Activated CD8-positive, alpha-beta memory T cell treated with anti-CD3 and anti-CD28 coated beads for 48 hours (primary cell): ENCODE measurements at places on chromosomes 2 and 18.

DNA sequence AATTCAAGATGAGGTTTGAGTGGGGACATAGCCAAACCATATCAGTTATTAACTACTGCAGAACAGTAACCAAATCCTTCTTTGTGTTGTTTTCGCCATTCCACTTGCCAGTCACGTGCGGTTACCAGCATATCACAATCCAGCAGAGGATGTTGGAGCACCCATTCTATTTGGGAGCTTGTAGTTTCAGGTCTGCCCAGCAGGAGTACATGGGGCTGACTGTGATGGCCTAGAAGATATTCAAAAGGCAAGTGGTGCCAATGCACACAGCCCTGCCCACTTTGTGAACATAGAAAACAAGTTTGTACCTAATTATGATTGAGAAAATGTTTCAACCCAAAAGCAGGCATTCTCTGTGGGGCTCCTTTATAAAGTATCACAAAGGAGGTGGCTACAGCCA lies 57.0 kb downstream of the ZNF519 start:
- no peak for DNase-seq

DNA sequence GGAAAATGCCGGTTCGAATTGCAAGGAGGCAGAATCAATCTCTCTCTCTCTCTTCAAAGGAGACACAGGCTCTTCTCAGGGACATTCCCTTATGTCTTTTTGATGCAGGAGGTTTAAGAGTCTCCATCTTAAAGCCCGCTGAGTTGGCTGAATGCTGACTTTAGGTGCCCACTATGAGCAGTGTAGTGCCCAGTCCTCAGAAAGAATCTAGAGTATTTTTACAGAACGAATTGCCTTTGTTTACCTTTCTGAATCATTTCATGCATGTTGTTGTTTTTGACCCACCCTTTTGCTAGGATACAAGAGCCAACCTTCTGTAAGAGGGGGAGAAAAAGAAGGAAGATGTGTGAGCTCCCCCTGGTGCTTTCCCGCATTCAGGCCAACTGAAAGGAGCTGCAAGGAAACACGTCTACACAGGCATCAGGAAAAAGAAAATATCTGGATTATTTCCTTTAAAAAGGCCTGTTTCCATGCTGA lies 193.5 kb upstream of the TCF4 start:
- DNase-seq = no peak

GRCh38 chr2:72028351-72028995 lies 119.2 kb downstream of the CYP26B1 start:
- DNase-seq = no peak

DNA sequence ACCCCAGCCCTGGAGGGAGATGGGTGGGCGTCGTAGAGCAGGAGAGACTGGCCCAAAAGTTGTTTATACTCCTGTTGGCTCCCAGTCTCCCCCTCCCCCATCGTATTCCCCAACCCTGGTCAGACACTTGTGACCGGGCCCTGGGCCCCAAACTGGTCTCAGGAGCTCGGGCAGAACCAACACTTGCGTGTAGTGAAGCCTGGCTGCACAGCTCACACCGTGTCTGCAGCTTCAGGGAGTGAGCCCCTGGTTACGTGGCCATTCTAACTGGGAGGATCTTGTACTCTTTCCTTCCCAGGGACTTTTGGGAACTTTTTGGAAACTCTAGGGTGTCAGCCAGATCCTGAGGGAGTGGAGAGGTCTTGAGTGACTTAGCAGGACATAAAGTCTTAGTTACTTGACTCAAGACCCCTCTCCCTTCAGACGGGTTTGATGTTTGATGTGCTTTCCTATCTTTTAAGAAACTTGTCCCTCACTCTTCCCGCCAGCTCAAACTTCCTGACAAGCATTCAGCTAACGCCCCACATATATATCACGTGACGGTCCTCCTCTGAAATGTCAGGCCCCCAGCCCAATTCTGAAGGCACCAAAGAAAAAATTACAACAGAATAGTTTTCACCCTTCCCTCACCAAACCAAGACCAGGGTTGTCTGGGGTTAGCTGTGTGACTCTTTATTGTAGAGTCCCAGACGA lies 2.3 kb downstream of the PKDCC start:
- no peak for DNase-seq

DNA sequence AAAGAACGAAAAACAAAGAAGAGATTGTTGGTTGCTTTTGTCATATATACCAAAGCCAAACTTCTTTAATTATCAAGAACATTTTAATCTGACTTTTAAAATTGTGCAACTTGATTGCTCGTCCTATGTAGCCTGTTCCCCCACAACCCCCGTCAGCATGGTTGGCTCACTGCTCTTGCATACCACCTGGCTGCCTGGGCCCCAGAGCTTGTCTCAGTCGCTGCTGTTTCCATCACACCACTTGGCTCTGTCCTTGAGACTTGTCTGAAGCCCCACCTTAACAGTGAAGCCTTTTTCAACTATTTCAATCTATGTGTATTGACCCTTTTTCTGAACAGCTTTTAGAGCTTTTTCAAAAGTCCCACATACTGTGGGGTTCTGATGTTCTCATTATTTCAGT lies 270.8 kb downstream of the ZNF407 start:
- DNase-seq = no peak

DNA sequence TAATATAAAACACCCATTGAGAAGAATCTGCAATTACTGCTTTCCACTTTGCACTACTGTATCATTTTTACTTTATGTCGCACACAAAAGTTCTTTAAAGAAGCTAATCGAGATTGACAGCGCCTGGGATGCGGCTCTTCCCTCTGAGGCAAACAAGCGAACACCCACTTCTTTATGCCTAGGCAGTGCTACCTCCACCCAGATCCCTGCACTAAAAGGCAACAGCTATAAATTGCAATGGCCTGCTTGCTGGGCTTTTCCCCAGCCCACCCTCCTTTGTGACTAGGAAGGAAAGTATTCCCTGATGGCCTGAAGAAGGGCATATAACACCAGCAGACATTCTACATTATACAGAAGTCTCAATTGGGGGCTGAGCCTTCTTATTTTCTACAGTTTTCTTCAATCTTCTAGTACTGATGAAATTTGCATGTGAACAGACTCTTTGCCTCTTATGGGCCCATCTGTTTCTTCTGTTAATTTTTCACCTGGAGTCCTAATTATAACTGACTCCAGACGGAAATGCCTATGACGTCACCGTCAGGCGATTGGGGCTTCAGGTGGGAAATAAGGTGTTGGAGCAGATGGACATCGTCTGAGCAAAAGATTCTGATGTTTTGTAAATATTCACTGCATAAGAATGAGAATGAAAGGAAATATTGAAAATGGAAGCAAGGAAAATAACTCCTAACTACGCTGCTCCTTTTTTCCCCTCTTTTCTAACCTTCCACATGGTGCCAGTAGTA lies 138.9 kb upstream of the DCC start:
- DNase-seq = no peak

GRCh38 chr2:27431395-27431794 lies 3.0 kb downstream of the NRBP1 start:
- no peak for DNase-seq

DNA sequence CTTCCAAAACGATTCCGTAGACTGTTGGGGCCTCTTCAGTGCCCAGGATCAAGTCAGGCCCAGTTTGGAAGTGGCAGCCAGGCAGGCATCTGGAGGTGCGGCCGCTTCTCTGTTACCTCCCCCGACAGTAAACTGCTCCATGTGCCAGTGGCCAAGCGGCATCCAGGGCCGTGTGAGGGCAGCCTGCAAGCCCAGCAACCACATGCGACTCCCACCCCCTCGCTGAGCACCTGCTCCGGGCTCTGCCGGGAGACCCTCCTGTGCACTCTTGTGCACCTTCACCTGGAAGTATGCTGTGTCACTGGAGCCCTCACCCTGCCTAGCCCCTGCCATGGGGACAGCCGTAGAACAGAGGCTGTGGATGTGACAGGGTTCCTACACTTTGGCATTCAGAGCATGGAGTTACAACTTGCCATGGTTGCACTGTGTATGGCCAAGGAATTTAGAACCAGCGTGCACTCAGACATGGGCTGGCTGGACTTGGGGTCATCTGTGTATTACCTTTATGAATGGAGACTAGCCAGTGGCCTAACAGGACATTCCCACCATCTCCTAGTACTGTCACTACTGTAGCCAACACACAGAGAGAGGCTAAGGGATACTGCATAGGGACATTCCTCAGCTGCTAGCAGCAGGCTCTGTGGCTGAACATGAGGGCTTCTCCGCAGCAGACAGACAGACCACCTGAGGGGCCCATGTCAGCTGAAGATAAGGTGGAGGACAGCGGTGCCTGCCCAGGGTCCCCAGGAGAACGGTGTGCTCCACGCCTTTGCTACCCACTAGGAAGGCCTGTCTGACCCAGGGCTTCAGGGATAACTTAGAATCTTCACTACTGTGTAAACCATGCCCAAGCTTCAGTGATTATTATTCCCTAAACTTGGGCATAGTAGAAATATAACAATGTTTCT lies 25.0 kb upstream of the FAHD2A start:
- DNase-seq = no peak

DNA sequence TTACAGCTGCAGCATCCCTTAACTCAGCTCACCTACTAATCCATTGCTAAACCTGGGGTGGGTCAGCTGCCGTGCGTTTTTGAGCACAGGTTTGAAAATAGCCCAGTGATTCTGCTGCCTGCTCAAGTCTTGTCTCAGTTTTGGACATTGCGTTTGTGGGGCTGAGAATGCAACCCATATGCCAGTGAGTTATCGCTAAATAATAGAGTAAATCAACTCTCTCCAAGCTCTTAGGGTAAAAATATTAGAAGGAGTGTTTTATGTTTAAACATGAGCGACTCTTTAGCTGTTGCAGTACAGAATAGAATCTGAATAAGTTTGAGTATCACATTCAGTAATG lies 2.1 kb downstream of the TSHZ1 start:
- no peak for DNase-seq

- no peak for DNase-seq
These were observed 58.3 kb downstream of the MTCL1 start for GRCh38 chr18:8763611-8764010.

- DNase-seq = no peak
These were observed 149.7 kb upstream of the CAPN13 start for GRCh38 chr2:30956995-30957394.

GRCh38 chr18:60471652-60472051 lies 99.1 kb upstream of the MC4R start:
- no peak for DNase-seq

- no peak for DNase-seq
These were observed 405.9 kb upstream of the HS6ST1 start for GRCh38 chr2:128724547-128724946.

DNA sequence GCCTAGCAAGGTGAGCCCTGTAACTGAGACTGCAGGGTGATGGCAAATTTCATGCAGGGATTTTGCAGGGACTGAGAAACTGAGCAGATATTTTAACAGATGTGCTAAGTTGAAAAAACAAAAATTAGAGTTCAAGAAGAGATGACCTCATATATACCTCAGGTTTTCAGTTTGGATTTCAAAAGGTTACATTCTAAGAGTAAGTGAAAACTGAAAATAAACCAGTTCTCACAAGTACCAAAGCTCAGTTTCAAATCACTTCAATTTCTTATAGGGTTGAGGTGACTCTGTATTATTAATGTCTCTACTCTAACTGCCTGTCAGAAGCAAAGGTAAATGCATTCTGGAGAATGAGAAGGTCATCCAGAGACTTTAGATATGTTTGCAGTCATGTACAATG lies 237.4 kb upstream of the VRK2 start:
- DNase-seq = no peak

DNA sequence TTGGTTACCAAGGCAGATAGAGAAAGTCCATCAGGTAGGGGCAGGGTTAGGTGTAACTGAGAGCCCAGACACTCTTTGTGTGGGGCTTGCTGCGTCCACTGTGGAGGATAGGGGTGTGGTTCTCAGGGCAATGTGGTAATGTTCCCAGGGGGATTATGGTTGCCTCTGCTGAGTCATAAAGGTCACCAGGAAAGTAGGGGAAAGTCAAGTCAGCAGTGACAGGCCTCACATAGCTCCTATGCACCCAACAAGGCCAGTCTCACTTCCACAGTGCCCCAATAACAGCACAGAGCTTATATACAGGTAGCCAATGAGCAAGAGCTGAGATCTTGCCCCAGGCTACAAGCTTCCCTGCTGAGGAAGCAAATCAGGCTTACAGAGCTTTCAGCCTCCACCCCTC lies 1438.0 kb upstream of the ZEB2 start:
- no peak for DNase-seq

DNA sequence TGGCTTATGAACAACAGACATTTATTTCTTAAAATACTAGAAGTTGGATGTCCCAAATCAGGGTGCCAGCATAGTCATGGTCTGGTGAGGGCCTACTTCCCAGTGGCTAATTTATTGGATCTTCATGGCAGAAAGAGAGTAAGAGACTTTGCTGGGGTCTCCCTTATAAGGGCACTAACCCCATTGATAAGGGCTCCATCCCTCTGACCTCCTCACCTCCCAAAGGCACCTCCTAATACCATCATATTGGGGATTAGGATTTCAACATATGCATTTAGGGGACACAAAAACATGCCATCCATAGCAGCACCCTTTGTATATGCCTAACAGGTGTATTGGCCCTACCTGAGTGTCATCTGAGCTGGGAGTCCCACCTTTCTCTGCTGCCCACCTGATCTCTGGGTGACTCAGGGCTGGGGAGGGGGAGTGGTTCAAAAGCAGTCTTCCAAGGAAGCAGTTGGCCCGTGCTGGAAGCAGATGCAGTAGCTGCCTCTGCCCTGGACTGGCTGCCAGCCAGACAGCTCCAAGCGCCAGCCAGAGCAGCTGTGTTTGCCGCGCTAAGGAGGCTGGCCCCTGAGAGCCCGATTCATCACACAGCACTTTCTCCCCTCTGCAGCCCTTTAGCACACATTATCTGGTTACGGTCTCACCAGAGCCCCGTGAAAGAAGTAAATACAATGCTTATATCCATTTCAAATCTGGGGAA lies 84.6 kb downstream of the SMAD7 start:
- DNase-seq = no peak

DNA sequence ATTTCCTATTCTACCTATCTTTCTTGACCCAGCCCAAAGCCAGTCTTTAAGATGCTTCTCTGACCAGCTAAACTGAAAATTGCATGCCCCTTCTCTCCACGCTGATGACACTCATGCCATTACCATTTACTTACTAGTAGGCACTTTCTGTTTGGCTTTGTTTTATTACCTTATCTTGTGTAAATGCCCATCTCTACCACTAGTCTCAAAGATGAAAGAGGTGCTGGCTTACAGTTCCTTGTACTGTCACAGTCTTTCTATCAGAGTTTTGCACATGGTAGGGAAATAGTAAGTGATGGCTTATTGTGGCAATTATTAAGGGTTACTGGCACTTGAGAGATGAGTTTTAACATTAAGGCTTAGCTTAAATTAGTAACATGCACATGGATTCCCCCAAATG lies 352.1 kb downstream of the RBM43 start:
- DNase-seq = no peak

- no peak for DNase-seq
These were observed 521.2 kb downstream of the NYAP2 start for GRCh38 chr2:225920621-225921220.

- DNase-seq = no peak
These were observed 17.4 kb downstream of the TTC39C start for GRCh38 chr18:24031916-24032315.

DNA sequence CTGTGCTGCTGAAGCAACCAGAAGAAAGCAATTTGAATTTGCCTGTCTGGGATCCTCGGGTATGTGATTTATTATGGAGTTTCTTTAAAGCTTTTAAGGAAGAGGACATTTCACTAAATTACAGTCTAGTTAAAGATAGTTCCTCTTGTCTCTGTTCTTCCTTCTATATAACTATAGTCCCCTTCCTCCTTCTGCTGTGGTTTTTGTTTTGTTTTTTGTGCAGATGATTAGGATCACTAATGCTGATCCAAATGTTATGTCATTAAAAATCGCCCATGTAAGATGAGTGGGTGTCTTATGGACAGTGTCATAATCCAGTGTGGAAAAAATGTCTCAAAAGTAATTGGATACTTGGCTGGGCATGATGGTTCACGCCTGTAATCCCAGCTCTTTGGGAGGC lies 24.7 kb downstream of the PAPOLG start:
- no peak for DNase-seq
